ENCODE measurements at places on chromosomes 7 and 10. TPM values are rescaled to one million over a fixed set of nuclear protein-coding genes. Genes with fewer than 3 reads are reported as not detected.

DNA sequence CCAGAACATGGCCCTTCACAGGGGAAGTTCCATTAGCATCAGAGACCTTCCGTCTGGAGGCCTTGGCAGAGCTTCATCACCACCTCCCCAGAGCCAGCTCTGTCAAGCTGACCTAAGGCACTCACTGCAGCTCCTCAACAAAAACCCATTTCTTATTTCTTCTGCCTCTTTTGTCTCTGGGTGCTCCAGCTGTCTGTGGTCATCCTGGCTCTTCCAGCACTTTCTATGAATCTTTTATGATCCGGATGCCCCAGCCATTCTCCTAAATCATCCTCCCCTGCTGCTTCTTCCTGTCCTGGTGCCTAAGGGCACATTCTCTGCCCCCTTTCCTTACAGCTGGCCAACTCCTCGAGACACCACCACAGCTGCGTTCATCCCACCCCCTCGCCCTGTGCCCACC, 171.7 kb upstream of the INSYN2A start:
- no peak for DNase-seq

GRCh38 chr7:84372155-84372621, 177.6 kb upstream of the SEMA3A start:
- no peak for DNase-seq

The MYPN gene
- total RNA-seq, result 0.13 TPM

GRCh38 chr7:75573477-75574019, 81.4 kb downstream of the SPDYE5 start:
- DNase-seq, result no peak

DNA sequence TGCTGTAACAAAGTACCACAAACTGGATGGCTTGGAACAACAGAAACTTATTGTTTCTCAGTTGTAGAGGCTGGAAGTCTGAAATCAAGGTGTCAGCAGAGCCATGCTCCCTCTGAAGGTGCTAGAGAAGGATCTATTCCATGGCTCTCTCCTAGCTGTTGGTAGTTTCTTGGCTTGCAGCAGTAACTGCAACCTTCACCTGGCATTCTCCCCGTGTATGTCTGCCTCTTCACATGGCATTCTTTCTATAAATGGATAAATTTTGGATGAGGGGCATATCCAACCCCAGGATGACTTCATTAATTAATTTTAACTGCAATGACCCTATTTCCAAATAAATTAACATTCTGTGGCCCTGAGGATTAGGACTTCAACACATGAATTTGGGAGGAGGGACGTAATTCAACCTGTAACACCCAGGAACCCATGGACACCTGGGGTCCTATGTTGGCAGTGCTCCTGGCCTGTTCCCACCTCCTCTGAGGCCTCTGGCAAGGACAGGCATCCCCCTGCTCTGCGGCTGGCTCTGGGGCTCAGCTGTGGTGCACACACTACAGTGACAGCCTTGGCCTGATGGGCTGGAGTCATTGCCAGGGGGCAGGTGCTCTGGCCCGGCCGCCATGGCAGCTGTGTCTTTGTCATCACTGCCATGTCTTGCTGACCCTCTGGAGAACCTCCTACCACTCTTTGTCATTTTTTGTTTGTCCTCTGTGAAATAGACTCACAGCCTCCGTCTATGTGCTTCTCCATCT, 30.8 kb downstream of the LSMEM1 start:
- DNase-seq, result no peak

The CHN2 gene
- total RNA-seq, result 10.9 TPM

GRCh38 chr10:78846760-78847159, 222.0 kb upstream of the ZMIZ1 start:
- no peak for DNase-seq

The CLDN3 gene
- not detected for total RNA-seq

Measured in sciatic nerve (tissue), 2 donors.